Renal pelvis (tissue), 12 donors: ENCODE measurements at places on chromosomes 11 and 22.

- no peak for DNase-seq
Measured at GRCh38 chr11:129402206-129403171, 26.8 kb downstream of the BARX2 start.

GRCh38 chr11:101034076-101034475, 95.5 kb downstream of the PGR start:
- peak; percentile 29 for DNase-seq

- no peak for DNase-seq
Measured at GRCh38 chr11:60208146-60208895, 25.4 kb upstream of the MS4A6A start.

GRCh38 chr11:64723907-64724862, 1.2 kb upstream of the NRXN2 start:
- no peak for DNase-seq

GRCh38 chr11:63791495-63792167, 21.6 kb upstream of the SPINDOC start:
- no peak for DNase-seq

GRCh38 chr11:27871056-27871455, 170.8 kb upstream of the BDNF start:
- DNase-seq: peak; percentile 14

DNA sequence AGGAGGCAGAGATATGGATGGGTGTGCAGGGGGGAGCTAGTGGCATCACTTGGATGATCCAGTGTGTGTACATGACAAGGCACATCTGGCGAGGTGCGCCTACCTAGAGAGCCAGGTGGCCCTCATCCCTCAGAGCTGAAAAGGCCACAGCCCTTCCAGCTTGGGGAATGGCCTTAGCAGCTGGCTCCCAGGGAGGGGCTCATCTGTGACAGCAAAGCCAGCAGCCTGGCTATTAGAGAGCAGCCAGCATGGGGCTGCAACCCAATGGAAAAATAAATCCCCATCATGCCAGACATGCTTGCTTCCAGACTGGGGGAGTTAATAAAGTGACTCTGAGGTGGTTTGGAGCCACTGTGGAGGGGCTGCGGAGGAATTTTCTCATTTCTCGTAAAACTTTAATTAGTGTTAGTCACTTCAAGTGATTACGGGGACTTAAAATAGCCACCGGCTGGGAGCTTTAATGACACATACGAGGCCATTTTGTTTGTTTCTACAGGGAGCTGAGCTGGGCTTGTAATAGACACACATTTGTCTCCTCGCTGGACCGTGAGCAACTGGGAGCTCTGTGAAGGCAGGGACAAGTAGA, 111.2 kb upstream of the ALX4 start:
- DNase-seq: no peak

- no peak for DNase-seq
Measured at GRCh38 chr11:86091086-86091485, 22.2 kb upstream of the PICALM start.

DNA sequence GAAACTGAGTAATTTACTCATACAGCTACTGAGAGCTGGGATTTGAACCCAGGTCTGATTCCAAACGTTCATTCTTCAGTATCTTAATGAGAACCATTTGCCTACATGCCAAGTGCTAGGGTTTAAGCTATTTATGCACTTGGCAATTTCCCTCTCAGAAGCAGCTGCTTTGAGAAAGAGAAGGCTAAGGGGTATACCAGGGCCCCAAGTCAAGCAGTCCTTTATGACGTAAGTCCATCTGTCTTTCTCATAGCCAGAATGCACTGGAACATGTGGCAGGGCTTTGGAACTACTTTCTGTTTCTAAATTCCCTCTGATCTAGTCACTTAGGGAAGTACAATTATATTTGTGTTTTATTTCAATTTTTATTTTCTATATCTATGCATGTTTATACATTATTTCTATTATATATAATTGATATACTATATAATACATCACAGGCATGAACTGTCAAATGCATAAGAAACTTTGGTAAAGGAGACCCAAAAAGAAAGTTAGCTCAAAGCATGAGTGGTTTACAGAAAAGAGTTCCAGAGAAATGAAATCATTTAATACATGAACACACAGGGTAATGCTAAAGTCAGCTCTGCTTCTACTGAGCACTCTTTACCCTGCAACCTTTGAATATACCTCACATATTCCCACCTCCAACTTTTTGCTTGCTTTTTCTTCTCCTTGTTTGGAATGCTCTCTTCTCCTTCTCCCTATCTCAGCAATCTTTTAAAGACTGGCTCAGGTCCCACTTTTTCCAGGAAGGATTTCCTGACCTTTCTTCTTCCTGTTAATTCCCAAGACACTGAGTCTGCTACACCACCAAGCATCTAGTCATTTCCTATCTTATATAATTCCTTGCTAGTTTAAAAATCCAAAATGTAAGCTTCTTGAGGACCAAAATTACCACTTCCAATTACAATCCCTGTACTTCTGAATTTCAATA, 80.5 kb upstream of the GDPD4 start:
- DNase-seq: no peak

DNA sequence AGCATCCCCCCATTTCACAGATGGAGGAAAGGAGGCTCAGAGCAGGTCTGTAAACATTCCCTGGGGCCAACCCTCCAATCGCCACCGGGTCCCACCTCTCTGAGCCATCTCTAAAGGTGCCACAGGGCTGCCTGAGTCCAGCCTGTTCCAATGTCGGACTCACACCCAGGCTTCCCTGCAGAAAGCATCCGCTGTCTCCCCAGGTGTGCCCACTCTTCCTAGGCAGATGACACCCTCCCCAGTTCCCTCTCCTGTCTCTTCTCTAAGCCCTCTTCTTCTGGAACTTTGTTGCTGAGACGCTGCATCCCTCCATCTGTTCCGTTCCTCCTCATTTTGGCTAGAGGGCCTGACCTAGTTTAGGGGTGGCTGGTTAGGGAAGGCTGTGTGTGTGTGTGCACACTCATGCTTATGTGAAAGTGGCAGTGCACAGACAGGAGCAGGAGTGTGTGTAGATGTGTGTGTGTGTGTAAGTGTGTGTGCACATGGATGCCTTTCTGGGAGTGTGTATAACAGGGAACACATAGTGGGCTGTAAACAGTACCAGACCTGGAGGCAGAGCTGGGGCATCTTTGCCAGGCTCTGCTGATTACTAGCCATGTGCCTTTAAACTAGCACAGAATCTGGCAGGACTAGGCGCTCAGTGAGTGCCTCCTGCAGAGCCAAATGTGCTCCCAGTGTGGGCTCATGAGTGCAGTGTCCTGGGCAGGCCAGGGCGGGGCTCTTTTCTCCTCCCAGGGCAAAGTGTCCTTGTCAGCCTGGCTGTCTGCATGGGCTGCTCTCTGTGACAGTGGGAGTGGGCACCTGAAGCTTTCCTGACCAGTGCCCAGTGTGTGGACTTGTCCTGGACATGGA, 77.3 kb upstream of the NECTIN1 start:
- no peak for DNase-seq

GRCh38 chr22:22609291-22609690, 35.1 kb upstream of the GGTLC2 start:
- no peak for DNase-seq

DNA sequence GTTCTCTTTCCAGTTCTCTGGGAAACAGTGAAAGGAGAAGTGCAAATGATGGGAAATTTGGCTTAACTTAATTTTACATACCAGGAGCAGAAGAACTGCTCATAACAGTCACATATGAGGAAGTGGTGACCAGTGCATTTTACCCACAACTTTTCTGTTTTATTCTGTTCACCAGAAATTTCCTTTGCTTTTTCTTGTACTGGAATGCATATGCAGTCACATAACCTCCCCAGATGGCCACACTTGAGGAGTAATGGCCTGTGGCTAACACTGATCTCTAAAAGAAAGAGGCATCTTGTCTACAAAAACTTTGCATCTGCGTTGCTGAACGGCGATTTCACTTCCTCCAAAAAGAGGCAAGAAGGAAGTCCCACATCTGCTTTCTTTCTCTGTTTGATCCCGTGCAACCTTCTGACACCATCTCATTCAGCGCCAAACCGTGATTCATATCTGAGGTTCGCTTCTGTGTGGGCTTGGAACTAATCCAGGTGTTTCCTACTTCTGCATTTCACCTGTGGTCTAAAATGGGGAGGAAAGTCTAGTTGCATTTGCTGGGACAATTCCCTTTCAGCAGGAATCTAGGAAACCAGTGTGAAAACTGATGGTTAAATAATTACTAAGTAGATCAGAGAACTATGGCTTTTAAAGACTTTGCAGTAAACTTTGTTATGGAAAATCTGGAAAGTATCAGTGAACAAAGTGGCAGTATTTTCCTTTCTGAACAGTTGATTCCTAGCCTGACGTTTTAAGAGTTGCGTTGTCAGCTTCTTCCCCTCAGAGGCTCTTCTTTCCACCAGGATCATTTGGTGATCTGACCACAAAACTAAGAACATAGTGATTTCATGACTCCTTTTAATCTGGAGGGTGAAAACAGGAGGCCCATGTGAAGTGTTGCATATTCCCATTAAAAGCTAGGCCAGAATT, 4.2 kb upstream of the MPEG1 start:
- DNase-seq: peak; percentile 31

DNA sequence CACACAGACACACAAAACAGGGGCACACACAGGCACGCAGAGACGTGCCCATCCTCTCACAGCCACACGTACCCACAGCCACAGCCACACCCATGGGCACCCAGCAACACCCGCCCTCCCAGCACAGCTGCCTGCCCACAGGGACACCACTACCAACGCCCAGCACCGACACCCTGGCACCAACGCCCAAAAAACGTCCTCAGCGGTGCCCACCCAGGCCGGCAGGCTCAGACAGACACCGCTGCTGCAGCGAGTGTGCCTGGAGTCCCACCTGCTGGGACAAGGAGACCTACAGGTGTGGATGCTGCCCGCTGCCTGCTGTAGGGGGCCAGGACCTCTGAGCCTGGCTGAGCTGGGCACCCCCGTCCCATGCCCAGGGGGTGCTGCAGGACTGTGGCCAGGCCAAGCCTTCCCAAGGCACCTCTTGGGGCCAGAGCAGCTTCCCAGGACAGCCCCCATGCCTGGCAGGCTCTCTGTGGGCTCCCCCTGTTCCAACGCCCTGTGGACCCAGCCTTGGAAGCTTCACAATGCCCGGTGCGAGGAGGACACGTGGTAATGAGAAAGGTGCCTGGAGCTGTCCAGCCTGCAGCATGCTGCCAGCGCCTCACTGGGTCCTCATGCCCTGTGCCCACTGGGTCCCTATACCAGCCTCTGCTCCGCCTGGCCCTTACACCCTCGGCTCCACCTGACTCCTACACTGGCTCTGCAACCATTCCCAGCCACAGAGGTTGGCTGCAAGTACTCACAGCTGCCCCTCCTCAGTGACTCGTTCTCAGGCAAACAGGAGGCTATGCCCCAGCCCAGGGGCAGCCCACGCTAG, 45.8 kb upstream of the TH start:
- no peak for DNase-seq

- no peak for DNase-seq
Measured at GRCh38 chr22:35609761-35610160, 7.4 kb downstream of the MB start.

GRCh38 chr11:35139722-35140282, 831 bp downstream of the CD44 start:
- no peak for DNase-seq

DNA sequence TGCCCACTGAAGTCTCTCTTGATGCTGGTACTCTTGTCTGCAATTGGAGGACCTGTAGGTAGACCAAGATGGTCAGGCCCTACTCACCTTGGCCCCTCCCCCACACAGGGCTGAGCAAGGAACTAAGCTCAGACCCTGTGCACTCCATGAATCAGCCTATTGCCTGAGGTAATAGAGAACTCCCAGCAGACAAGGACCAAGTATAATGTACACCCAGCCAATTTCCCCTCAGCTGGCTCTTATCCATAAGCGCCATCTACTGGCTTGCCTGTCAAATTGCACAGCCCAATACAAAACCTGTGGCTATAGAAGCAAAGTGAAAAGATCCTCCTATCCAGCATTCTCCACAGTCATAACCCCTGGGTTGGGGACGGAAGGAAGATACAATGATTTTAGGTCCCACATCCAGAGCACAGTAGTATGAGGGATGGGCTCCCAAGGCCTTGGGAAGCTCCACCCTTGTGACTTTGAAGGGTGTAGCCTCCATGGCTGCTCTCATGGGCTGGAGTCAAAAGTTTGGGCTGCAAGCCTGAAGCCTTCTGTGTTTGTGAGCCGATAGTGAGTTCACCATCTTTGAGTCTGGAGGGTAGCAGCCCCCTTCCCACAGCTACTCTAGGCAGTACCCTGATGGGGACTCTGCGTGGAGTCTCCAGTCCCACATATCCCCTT, 56.0 kb downstream of the GLYATL2 start:
- DNase-seq: peak; percentile 23

GRCh38 chr11:109739379-109739778, 317.4 kb downstream of the C11orf87 start:
- DNase-seq: no peak

DNA sequence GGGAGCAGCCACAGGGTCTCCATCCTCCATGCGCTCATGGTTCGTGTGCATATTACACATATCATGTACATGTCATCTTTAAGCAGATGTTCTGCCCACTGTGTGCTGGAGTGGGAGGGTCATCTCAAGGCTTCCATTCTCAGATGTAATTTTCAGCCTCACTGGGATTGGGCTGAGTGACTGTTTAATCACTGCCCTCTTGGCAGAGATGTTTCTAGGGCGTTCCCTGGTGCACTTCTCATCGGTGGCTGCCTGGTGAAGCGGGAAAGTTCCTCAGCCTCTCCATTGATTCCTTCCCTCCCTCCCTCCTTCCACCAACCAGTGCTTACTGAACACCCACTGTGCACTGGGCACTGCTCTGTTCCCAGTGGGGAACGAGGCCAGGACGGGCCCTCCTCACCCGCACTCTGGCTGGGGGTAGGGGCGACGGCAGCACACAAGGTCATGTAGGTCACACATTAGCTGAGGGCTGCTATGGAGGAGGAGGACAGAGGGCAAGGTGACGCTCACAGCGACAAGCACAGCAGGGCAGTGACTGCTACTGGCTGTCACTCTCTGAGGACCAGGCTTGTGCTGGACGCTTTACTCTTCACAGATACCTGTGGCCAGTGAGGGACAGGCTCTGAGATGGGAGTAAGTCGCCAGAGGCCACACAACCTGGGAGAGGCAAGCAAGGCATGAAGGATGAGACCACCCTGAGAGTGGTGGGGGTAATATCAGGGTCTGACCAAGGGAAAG, 22.9 kb downstream of the GNAZ start:
- no peak for DNase-seq

GRCh38 chr22:21677606-21678443, 12.0 kb downstream of the PPIL2 start:
- no peak for DNase-seq

DNA sequence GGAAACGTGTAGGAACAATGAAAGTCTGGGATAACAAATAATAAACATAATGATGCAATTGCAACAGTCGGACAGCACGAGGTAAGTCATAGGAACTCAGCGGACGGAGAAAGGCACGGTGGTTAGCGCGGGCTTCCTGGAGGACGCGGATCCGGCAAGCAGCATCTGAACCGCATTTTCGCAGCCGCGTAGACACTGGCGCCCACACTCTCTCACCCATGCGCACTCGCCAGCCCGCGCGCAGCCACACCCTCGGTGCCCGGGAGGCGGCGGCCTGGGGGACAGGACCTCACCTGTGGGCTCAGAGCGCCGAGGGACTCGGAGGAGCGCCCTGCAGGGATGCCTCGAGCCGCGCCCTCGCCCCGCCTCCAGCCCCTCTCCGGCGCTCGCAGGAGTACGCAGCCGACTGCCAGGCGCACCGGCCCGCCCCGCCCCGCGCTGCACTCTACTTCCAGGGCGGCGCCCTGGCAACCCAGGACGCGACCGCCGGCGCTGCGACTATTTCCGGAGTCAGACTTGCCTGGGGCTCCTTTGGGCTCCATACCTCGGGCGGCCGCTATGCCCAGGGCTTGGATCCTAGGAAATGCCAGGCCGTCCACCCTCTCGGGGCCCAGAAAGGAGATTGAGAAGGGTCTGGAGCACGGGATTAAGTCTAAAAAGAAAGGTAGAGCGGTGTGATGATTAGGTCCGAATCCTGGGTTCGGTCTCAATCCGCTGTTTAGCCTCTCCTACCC, at the start of gene TTLL1:
Gene TTLL1, minus strand, starts transcription at position 408 of the 734 bp plus-strand sequence. CDS start 13,805 bp downstream, outside the sequence.
- DNase-seq: peak; percentile 82
